Suprapubic skin (tissue), 4 donors: ENCODE measurements at places on chromosomes 1 and 21. TPM values are rescaled to one million over a fixed set of nuclear protein-coding genes. Genes with fewer than 3 reads are reported as not detected.

The FCMR gene
- total RNA-seq = 2.9 TPM

The OXCT2 gene
- total RNA-seq = 0.45 TPM

DNA sequence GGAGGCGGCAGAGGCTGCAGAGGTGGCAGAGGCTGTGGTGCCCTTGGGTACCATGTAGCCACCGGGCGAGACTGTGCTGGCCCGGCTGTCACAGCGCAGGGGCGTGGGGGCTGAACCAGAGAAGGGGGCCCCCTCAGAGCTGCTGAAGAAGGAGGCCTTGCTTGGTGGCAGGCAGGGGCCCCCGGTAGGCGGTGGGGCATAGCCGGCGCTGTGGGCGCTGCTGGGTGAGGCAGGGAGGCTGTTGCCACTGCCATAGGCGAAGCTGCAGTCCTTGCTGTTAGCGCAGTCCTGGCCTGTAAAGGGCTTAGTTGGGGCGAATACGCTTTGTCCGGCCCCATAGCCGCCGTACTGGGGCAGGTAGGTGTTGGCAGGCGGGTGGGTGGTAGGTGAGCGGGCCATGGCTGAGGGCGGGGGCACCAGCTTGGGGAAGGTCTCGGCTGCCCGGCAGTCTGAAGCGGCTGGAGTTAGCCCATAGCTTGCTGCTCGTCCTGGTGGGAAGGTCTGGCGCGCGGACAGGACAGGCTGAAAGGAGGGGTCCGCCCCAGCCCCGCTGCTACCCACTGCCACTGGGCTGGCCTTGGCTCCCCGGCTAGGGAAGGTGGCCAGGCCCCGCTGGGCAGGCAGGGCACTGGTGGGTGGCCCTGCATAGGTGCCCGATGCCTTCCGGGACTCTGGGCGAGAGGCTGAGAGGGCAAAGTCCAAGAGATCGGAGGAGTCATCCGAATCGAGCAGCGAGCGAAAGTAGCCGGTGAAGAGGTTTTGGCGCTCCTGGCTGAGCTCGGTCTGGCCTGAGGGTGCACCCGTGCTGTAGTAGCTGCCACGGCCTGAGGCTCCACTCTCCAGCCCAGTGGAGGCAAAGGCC, 54.9 kb downstream of the AHDC1 start:
- no peak for DNase-seq

- no peak for DNase-seq
Observed at GRCh38 chr1:62038594-62039284, 155.9 kb upstream of the L1TD1 start.

GRCh38 chr1:166899769-166900168, 23.7 kb upstream of the TADA1 start:
- DNase-seq = no peak

DNA sequence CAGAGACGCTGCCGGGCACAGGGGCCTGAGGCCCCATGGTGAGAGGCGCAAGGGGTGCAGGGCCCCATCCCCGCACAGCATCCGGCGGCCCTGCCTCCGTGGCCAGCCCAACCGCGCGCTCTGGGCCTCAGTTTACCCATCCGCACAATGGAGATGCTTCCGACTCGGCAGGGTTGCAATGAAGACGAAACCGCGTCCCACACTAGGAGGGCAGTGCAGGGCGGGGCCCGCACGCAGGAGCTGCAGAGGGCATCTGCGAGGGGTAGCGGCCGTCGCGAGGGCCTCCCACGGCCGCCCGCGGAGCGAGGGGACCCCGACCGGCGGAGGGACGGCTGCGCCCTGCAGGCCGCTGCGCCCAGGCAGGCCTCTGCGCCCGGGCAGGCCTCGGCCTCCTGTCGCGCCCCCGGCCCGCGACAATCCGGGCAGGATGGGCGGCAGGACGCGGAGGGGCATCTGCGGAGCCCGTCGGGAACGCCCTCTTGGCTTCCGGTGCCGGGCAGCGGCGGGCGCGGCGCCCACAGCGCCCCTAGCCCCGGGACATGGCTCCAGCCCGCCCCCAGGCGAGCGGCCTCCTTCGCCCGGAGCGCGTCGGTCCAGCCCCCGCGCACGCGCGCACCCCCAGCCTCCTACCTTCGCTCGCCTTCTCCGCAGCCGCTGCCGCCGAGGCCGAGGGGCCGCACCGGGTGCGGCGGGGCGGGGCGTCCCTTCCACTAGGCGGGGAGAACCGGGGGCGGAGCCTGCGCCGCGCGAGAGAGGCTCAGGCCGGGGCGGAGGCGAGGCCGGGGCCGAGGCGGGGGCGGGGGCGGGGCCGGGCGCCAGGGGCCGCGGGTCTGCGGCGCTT, 15.3 kb downstream of the RNU1-1 start:
- DNase-seq = peak; percentile 92

DNA sequence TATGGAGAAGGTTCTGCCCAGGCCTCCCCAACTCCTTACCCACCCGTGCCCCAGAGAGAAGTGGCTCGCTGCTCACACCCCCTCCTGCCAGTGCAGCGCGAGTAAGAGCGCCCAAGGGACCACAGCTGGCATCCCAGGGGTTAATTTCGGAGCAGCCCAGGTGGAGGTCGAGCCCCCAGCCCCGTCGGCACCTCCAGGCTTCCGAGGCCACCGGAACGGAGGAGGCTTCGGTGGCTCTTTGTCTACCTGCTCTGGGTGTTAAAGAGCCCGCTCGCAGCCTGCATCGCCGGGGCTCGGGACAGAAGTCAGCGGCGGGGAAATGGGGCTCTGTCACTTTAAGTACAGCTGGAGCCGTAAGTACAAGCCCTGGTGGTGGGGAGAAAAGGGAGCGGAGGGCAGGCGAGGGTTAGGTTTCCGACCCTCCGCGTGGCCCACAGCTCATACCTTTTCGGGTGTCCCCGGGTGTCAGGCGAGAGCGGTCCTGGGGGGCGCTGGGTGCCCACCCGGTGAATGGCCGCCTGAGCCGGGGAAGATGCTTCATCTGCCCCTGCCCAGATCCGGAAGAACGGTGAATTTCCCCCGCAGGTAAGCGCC, 89.4 kb upstream of the IPO9 start:
- peak; percentile 89 for DNase-seq

DNA sequence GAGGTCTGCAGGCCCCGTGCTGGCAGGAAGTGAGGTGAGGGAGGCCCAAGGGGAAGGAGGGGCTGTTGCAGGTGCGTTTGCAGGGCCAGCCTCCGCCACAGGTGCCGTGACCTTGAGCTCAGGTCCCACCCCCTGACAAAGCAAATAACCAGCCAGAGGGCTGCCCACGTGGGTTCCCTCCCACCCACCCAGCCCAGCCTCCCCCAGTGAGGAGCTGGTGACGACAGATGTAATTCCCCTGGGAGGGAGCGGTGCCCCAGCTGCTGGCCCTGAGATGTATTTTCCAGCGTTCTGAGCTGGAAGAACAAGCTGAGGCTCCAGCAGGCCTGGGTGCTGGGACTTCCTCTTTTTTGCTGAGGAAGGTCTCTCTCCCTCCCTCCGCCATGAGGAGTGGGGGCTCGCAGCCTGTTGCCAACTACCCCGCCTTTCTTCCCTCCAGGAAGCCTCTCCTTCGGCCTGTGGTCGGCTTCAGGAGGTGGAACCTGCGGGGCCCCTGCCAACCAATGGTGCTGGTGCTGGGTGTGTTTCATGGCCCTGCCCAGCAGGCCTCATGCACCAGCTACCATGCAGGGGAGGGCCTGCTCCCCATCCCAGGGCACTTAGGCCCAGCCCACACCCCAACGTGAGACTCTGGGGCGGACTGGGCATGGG, 153.2 kb downstream of the PRDM16 start:
- no peak for DNase-seq

DNA sequence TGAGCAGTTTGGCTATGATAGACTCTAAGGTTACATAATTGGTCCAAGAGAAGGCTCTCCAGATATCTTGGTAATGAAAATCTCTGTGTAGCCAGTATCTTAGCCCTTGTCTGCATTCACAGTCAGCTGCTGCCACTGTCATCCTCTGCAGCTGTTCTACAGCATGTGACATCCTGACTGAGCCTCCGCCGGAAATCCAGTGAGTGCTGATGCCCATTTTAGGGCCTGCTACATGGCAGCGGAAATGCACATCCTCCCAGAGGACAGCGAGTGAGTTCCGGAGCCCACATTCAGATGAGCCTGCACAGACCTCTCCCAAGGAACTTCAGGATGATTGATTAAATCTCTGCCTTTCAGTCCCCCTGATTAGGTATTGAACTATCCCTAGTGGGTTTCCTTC, 237.1 kb downstream of the HHIPL2 start:
- DNase-seq = no peak

GRCh38 chr1:215793180-215793579, 226.1 kb downstream of the KCTD3 start:
- DNase-seq = no peak

- no peak for DNase-seq
Observed at GRCh38 chr1:161730050-161730564, 8.8 kb downstream of the FCRLB start.

DNA sequence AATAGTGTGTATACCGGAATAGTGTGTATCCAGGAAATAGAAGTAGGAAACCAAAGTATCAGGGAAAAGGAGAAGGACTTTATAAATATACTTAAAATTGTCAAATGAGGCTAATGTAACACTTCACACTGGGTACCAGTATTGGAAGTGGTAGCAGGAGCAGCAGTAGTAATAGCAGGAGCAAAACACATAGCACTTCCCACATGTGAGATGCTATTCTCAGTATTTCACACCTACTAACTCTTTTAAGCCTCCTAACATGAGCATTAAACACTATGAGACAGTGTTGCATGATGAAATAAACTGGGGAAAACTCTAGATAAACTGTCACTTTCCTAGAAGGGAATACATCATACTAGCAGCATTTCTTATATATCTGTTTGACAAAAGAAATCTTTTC, 376.7 kb downstream of the VAV3 start:
- DNase-seq = no peak

DNA sequence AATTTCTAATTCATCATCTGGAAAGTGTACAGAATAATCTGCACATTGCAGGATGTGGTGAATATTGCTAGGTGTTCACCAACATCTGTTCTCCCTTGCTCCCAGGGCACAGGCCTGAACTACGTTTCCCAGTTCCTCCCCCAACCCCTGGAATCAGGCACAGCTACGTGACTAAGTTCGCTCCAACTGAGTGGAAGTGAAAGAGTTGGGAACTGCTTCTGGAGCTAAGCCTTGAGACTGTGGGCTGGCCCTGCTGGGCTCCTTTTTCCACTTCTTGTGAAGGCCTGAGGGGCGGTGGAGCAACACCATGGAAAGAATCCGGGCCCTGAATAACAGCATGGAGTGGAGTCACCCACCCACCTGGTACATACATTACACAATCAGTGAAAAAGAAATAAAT, 534.6 kb downstream of the SMYD3 start:
- no peak for DNase-seq

GRCh38 chr1:172973424-172973823, 77.3 kb downstream of the TNFSF18 start:
- no peak for DNase-seq

- no peak for DNase-seq
Observed at GRCh38 chr1:167599957-167600581, 30.0 kb upstream of the RCSD1 start.
